ENCODE measurements at places on chromosomes 16 and 17.

DNA sequence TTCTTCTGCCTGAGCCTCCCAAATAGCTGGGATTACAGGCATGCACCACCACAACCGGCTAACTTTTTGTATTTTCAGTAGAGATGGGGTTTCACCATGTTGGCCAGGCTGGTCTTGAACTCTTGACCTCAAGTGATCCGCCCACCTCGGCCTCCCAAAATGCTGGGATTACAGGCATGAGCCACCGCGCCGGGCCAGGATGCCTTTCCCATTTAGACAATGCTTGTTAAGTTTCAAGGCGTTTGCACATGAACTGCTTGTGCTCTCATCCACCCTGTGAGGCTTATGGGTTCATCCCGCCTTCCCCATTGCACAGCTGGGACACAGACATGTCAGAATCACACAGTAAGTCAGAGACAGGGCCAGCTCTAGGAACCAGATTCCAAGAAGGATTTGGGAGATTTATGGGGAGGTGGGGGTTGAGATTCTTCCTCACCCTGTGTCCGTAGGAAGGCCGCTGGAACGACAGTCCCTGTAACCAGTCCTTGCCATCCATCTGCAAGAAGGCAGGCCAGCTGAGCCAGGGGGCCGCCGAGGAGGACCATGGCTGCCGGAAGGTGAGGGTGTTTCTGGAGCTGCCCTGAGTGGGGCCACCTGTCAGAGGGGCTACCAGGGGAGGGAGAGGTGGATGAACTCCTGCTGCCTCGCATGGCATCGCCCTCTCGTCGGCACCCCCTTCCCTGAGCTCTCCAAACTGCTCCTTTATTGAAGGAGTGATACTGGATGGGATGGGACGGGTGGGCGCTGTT, 46.3 kb downstream of the MRC2 start:
- no peak for DNase-seq

DNA sequence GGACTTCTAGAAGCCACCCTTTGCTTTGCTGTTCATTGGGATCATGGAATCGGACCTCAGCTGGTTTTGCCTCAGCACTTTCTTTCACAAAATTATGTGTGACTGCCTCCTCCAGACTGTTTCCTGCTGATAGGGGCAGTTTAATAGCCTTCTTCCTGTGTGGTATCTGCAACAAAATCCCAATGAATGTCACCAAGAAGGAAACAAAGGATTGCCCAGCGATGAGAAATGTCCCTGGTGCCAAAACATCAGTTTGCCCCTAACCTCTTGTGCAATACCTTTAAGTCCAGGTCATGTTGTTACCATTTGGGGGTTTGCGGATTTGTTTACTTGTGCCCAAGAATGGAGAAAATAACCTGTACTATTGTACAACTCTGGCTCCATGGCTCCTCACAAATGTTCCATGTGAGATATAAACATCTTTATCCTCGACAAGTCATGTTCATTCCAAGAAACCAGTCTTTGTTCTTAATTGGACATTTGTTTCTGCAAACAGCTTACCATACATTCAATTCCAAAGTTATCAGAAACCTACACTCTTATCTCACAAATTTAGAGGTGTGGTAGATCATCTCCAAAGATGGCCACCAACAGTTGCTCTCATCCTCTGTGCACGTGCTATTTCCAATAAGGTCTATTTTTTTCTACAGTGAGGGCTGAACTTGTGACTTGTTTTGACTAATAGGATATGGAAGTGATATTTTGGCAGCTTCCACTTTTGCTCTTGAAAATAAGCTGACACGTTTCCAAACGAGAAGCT, 14.8 kb downstream of the TAC4 start:
- no peak for DNase-seq

DNA sequence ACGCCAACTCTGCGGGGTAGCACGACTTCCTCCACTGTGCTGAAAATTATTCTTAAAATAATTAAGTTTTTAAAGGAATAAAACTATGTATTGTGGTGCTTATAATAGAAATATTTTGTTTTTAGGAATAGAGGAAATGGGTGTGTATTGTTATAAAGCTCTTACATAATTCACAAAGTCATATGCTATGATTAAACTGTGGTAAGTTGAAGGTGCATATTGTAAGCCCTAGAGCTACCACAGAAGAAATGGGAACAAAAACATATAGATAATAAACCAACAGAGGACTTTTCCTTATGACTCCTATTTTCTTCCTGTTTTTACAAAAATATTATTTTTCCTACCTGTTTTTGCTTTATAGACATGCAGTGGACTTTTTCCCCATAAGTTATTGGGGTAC, 4.3 kb upstream of the SLFN11 start:
- no peak for DNase-seq

- DNase-seq, result no peak
These were observed 50.5 kb upstream of the CCL1 start for GRCh38 chr17:34413443-34414119.

- DNase-seq, result no peak
These were observed 156.7 kb downstream of the ZNF423 start for GRCh38 chr16:49698931-49699840.

DNA sequence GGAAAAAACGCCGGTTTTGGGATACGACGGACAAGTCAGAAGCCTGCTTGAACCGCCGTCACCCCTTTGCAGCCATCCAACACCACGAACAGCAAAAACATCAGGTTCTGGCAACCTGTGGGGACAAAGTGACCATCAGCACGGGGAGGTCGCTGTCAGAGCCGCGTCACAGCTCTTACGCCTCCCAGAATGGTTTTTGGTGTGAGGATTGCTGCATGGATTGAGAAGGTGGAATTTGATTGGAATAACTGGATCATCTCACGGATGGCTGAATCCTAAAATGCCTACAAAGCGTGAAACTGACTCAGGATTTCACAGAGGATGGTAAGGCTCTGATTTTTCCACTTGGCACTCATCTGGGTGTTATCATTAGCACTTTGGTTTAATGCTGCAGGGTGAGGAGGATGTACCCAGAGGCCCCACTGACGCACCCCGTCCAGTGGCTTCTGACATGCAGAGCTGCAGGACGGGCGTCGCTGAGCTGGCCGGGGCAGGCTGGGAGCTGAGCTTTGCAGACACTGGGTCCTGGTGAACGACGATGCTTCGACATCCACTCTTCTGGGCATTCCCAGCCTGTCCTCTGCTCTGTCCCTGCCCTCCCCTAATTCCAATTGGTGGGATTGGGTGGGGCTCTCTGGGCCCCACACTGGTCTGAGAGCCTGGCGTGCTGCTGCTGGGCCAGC, 73.4 kb upstream of the CREBBP start:
- no peak for DNase-seq

- DNase-seq, result no peak
These were observed 16.6 kb upstream of the TERF2 start for GRCh38 chr16:69402439-69402838.

DNA sequence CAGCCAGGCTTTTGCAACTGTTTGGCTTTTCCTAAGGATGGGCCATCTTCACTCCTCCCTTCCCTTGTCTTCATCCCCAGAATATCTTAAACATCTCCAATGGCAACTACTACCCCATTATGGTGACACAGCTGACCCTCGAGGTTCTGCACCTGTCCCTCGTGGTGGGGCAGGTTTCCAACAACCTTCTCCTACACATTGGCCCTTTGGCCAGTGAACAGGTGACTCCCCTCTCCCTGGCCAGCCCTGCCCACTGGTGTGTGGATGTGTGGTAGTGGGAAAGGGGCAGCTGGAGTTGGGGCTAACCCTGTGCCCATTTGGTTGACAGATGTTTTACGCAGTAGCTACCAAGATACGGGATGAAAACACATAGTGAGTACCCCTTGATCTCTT, 4.7 kb downstream of the TMEM106A start:
- no peak for DNase-seq

DNA sequence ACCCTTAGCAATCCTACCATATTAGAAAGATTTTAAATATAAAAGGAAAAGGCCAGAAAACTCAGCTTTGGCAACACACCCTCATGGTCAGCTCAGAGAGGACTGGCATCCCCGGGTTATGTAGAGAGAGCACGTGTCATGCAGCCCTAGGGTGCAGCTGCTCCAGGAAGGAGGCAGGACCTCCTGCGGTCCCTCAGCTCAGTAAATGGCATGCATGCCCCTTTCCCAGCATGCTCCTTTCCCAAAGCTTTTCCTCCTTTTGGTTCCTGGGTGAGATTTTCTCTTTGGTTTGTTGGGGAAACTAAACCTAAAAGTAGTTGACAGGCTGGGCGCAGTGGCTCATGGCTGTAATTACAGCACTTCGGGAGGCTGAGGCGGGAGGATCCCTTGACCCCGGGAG, 3.9 kb downstream of the GAN start:
- no peak for DNase-seq

- no peak for DNase-seq
These were observed 71.0 kb upstream of the EFCAB3 start for GRCh38 chr17:62309396-62309795.

DNA sequence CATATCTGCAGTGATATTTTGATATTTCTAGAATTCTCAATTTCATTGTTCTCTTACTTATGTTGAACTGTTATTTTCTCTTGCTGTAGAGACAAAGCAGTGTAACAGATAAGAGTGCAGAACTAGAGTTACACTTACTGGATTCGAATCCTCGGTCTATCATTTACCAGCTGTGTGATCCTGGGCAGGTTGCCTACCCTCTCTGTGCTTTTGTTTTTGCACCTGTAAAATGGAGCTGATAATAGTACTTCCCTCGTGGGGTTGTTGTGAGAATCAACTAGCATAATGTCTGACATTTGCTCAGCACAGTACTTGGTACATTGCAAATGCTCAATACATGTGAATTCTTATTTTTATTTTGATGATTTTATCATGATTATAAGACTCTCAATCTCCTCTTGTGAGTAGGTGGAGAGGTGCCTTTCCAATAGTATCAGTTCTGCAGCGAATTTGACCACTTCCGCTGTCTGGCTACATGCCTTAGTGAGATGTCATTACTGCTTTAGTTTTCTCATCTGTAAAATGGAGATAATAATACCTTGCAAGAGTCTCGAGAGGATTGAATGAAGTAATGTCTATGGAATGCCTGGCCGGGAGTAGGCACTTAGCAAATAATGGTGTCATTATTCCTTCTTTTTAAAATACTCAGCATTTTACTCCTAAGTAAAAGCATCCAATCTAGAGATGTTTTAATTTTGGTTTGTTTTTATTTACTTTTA, 312.2 kb upstream of the MAF start:
- DNase-seq, result no peak

DNA sequence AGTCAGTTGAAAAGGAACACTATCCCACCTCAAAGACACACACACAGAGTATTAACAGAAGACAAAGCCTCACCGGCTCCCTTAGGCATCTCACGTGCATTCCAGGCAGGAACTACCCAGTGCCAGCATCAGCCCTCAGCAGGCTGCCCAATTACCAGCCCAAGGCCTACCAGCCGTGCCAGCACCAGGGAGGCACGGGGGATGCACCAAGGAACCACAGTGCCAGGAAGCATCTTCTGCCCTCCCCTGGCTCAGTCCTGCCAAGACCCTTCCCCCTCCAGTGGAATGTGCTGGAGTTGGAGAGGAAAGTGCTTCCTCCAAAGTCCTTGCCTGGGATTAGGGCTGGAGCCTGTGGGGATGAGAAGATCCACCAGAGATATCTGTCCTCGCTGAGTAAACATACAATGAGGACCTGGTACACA, 11.0 kb upstream of the KRT19 start:
- no peak for DNase-seq

DNA sequence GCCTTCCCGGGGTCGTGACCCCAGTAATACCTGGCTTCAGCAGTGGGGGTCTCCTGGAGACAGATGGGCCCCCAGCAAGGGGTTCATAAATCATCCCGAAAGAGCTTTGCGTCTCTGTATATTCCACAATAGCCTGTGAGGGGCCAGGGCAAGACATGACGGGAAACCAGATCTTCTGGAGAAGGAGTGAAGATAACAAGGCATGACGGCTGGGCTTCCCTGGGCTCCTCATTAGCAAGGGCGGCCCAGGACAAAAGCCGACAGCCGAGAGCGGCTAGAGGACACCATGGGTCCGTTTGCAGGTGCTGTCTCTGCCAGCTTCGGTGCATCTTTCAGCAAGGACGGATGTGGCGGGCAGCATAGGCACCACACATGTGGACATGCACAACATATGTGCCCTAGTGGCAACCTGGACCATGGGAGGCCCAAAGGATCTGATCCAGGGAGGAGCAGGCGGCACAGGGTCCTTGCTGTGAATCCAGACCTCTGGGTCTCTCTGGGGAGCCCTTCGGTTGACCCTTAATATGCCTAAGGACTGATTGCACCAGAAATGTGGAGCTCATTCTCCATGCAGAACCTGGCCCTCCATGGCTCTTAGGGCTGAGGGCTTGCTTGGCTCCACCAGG, 136.9 kb upstream of the FOXF1 start:
- no peak for DNase-seq

DNA sequence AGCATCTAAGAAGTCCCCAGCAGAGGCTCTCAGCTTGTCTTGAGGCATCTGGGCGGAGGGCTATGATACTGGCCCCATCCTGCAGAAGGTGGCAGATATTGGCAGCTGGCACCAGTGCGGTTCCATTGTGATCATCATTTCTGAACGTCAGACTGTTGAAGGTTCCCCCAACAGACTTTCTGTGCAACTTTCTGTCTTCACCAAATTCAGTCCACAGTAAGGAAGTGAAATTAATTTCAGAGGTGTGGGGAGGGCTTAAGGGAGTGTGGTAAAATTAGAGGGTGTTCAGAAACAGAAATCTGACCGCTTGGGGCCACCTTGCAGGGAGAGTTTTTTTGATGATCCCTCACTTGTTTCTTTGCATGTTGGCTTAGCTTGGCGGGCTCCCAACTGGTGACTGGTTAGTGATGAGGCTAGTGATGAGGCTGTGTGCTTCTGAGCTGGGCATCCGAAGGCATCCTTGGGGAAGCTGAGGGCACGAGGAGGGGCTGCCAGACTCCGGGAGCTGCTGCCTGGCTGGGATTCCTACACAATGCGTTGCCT, at the start of gene CIITA:
Gene CIITA (plus strand): TSS at position 404 of the 543 bp plus-strand sequence. CDS start 129 bp downstream, at position 533.
- DNase-seq, result peak; percentile 60

DNA sequence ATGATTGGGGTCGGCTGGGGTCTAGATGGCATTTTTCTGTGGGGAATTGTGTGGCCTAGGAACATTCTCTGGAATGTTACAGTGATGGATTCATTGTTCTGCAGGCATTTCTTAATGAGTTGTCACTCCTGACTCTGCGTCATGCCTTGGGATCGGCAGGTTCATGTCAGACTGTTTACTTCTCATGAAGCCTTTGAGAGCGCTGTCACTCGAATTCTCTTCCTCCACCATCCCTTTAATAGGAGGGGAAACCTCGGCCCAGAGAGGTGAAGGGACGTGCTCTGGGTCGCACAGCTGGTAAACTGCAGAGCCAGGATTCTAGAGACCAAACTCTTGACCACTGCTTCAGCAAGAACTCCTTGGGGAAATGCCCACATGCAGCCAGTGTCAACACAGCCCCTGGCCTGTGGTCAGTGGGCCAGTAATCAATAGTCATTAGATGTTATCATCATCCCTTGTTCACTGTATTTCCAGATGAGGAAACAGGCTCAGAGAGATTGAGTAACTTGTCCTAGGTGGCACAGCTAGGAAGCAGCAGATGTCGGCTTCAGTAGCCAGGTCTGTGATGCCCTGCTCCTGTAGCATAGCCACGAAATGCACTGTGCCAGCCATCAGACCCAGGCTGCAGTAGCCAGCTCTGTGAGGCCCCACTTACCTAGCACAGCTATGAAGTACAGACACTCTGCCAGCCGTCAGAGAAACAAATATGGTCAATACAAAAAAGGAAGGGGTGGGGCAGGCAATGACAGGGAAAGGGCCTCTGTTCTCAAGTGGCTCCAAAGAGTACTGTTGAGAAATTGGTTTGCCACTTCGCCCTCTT, 259.0 kb downstream of the CPPED1 start:
- DNase-seq, result no peak

All from GM03348 (cell line).